Daoy (cell line): ENCODE measurements at places on chromosomes 5 and 9.

DNA sequence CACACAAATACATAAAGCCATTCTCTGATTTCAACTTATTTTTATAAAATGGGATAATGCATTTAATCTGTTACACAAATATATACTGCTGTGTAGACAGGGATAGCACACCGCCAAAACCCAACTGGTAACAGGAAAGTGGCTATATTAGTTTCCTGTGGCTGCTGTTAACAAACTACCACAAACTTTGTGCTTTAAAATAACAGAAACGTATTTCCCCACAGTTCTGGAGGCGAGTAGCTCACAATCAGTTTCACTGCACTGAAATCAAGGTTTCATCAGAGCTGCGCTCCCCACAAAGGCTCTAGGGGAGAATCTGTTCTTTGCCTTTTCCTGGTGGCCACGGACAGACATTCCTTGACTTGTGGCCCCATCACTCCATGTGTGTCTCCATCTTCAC is 94.0 kb downstream of the MLLT3 start:
- DNase-seq, result no peak

- peak; percentile 84 for DNase-seq
Observed at GRCh38 chr5:138110266-138110963, 26.6 kb downstream of the WNT8A start.

DNA sequence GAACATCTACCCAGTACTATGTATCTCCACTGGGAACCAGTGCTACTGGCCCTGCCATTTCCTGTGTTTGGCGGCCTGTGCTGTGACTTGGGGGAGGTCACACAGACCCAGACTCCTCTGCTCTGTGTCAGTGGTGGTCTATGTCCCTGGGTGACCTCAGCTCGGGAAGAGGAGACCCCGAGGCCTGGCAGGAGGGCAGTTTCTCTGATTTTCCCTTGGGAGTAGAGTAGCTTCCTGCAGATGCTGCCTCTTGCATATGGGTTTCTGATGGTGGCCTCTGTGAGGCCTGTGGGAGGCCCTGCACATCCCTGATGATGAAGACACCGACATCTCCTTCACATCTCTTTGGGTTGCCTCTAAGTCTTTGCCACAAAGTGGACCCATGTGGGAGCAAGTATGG is 13.0 kb upstream of the SMIM32 start:
- DNase-seq, result no peak

- no peak for DNase-seq
Observed at GRCh38 chr5:95086927-95087815, 197.7 kb downstream of the MCTP1 start.

- no peak for DNase-seq
Observed at GRCh38 chr9:116303270-116303669, 149.7 kb downstream of the PAPPA start.

- peak; percentile 91 for DNase-seq
Observed at GRCh38 chr5:116032094-116032517, at the start of gene ARL14EPL. Gene ARL14EPL (plus strand): TSS chr5:116032472. CDS start chr5:116051466, 18,994 bp downstream.

GRCh38 chr5:144913661-144914060 is 743.0 kb downstream of the KCTD16 start:
- DNase-seq, result no peak

DNA sequence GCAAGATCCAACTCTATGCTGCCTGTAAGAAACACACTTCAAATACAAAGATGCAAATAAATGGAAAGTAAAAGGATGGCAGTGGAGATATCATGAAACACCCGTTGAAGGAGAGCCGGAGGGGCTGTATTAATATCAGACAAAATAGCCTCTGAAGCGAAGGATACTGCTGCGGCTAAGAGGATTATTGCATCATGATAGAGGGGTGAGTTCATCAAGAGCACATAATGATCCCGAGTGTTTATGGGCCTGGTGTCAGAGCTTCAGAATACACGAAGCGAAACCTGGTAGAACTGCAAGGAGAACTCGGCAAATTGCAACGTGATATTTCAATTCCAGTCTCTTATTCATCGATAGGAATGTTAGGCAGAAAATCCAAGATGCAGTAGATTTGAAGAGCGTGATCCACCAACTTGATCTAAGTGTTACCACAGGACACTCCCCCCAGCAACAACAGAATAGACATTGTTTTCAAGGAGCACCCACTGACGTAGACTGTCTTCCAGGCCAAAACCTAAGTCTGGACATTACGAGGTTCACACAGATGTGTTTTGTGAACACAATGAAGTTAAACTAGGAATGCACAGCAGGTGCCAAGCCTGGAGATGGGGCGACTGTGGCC is 27.7 kb upstream of the QSOX2 start:
- DNase-seq, result no peak
